ENCODE measurements at places on chromosomes 3 and 15. TPM values are rescaled to one million over a fixed set of nuclear protein-coding genes. Genes with fewer than 3 reads are reported as not detected.
A peak's percentile ranks its signal among the peaks of the same experiment; 100 is the strongest.

Gene CDHR4
- total RNA-seq, result not detected

Gene CCDC32
- 28.3 TPM for total RNA-seq

Gene PIGZ
- total RNA-seq, result 7.9 TPM

Gene SCN5A
- not detected for total RNA-seq

DNA sequence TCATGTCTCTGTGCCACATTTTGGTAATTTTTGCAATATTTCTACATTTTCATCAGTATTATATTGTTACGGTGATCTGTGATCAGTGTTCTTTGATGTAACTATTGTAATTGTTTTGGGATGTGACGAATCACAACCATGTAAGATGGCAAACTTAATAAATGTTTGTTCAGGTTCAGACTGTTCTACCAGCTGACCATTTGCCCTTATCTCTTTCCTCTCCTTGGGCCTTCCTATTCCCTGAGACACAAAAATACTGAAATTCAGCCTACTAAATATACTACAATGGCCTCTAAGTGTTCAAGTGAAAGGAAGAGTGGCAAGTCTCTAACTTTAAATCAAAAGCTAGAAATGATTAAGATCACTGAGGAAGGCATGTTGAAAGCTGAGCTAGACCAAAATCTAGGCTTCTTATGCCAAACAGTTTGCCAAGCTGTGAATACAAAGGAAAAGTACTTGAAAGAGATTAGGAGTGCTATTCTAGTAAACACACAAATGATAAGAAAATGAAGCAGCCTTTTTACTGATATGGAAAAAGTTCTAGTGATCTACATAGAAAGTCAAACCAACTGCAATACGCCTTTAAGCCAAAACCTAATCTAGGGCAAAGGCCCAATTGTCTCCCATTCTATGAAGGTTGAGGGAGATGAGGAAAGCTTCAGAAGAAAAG is 952.8 kb downstream of the ROBO1 start:
- H3K27me3 ChIP-seq, result no peaks in the 10 kb centered on the region
- H3K27ac ChIP-seq, result no peak overlapping the region
- no peak for DNase-seq
- peaks cover 2% of the 10 kb centered on the region for H3K4me1 ChIP-seq
- no peak overlapping the region for H3K4me3 ChIP-seq
- H3K36me3 ChIP-seq, result peaks cover 3% of the 10 kb centered on the region

DNA sequence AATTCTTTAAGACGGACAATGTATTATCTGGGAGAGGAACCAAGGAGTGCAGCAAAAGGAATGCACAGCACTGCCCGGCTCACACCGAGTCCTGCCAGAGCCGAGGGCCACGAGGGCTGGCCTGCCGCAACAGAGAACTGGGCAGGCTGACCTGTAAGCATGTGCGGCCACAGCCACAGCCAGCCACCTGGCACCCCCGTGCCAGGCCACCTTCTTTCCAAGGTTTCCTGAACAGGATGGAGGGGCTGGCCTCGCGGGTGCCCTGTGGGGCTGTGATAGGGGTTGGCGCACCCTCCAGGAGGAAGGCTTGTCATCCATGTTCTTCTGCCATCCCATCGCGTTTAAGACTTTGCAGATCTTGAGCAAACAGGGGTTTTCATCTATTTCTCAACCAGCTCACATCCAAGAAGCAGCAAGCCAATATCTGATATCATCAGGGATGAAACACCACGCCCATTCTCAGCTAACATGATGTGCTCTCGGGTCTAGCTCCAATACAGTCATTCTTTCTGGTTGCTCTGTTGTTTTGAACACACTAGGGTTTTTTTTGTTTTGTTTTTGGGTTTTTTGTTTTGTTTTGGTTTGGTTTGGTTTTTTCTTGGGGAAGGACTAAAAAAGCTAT is 10.2 kb downstream of the CA12 start:
- H3K27me3 ChIP-seq, result no peaks in the 10 kb centered on the region
- no peak for DNase-seq
- H3K4me3 ChIP-seq, result no peak overlapping the region
- H3K27ac ChIP-seq, result peak overlapping the region; percentile 77

DNA sequence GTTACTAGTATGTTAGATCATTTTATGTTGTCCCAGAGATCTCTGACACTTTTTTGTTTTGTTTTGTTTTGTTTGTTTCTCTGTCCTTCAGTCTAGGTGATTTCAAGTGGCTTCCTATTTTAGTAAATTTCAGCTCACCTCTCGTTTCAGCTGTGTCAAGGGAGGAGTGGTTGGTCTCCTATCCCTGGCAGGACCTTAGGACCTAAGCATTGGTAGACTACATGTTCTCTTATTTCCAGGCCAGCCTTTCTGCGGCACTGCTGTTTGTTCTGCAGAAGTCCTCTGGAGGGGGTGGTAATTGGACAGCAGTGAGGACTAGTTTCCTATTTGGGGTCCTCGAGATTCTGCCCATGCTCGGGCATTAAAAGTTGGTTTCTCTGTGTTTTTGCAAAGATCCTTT is 31.8 kb downstream of the MGA start:
- DNase-seq, result no peak
- H3K4me3 ChIP-seq, result no peak overlapping the region
- H3K27me3 ChIP-seq, result no peaks in the 10 kb centered on the region
- H3K36me3 ChIP-seq, result peaks cover 6% of the 10 kb centered on the region

Measured in osteocyte (in vitro differentiated cells).